ENCODE measurements at places on chromosomes 7 and 10.
A peak's percentile ranks its signal among the peaks of the same experiment; 100 is the strongest.

DNA sequence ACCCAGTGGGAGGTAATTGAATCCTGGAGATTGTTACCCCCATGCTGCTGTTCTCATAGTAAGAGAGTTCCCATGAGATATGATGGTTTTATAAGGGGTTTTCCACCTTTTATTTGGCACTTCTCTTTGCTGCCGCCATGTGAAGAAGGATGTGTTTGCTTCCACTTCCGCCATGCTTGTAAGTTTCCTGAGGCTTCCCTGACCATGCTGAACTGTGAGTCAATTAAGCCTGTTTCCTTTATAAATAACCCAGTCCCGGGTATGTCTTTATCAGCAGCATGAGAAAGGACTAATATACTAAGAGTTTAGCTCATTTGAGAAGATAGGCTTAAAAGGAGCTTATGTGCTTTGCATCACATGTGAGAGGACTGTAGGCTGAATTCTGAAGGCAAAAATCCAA, 29.3 kb downstream of the TMEM248 start:
- DNase-seq: no peak

- DNase-seq: no peak
Measured at GRCh38 chr7:118757066-118757465, 532.6 kb downstream of the ANKRD7 start.

DNA sequence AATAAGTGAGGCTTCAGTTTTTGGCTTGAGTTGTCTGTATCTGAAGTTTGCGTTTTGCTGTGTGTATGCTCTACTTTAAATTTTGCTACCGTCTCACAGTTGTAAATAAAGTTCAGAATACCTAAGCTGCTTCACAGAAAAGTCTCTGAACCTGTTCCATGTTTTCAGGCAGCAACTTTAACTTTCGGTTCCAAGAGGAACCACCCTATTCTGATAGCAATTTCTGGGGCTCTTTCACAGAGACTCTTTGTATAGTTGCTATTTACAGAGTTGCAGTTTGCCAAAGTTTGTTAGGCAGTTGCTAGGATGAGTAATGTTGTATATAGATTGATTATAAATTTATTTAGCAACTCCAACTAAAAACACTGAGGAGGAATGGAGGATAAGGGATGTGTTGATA, 5.7 kb downstream of the FAM221A start:
- DNase-seq: no peak

- DNase-seq: no peak
Measured at GRCh38 chr7:74633451-74633921, 24.0 kb upstream of the GTF2I start.

DNA sequence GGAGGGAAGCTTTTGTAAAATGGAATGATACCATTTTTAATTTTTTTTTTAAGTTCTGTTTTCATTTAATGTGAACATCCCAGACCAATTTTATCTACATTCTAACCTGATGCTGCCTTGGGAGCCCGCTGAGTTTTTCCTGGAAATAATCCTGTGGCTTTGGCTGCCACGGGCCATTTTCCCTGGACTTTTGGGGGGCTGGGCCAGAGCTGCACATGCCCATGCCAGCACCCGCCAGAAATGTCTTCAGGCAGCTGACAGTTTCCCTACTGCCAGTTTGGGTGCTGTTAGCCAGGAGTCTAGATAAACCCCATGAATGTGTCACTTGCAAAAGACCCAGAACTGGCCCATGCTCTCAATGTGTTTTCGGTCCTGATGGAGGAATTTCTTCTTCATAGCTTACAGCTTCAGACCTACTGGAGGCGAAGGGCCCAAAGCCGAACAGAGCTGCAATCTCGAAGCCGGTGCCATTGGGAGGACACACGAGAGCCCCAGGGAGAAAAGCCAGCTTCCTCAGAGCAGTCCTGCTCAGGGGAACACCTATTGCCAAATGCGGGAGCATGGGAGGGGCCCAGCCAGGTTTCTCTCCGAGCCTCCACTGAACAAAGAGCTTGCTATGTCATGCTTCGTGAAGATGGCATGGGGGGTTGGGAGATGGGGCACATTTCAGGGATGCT, 444.2 kb upstream of the MKI67 start:
- DNase-seq: no peak

DNA sequence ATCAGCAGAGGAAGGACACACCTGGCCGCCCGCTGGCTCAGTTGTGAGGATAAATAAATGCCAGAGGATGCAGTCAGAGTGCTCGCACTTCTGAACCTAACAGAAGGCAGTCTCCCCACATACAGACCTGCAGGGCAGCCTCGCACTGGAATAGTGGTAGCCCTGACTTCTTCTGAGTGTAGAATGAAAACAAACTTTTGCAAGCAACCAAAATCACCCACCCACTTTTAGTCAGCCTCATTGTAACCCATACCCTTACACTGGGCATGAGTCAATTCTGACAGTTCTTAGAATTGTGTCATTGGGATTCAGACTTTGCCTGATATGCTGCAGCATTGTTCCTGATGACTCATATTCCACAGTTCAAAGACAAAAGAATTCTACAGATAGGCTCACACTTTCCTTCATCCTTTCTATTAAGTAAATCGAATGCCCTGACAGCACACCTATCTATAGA, 167.0 kb upstream of the CDK1 start:
- no peak for DNase-seq

DNA sequence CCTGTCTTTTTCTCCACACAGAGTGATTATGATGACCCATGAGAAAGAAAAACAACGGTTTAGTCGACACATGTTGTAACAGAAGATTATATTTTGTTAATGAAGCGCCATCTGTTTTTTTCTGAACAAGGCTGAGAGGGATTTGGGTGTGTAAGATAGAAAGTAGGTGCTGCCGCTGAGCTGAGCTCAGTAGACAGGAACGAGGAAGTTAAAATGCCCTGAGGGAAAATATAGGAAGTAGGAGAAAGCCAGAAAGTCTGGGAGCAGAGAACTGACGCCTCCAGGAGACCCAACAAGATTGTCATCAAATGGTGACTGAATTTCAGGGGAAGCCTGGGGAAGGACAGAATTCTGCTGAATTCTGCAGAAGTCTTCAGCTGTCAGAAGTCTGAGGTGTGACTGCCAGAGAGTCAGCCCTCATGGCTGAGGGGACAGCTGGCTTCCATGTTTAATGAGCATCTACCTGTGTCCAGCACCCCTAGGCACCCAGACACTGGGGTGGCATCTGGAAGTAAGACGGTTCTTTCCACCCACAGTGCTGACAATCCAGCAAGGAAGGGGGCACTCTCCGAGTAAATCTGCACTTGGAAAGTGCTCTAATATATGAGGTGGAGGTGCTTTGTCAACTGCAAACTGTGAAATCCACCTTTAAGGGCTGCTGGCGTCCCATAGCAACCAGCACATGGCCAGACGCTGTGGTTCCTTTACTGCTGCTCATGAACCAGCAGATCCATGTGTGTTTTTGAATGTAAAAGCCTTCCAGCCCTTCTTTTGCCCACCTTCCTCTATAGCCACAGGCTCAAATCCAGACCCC, 12.5 kb upstream of the TSPAN15 start:
- DNase-seq: no peak

- no peak for DNase-seq
Measured at GRCh38 chr10:132404911-132405462, 8.0 kb downstream of the PWWP2B start.

- peak; percentile 60 for DNase-seq
Measured at GRCh38 chr10:110547139-110547761, 20.2 kb upstream of the SMC3 start.

- no peak for DNase-seq
Measured at GRCh38 chr10:82910301-82910700, 1035.3 kb downstream of the NRG3 start.

DNA sequence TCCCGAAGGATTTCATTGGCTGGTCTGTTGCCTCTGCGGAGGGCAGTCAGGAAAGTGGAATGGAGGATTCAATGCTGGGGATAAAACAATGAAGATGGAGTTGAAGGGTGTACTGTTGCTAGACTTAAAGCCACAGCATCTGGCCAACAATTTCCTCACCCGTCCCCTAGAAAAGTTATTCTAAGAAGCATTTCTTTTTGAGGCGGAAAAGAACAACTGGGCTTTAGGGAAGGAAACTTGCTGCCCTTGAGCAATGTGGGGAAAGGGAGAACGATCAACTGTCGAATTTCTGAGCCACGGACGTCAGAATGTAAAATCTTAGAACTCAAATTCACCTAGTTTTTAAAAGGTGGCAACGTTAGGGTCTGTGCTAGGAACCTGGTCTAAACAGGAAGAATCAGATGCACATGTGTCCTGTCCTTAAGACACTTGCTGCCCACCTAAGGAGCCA, 664 bp downstream of the FMC1 start:
- DNase-seq: no peak

- no peak for DNase-seq
Measured at GRCh38 chr7:135445690-135446089, 64.2 kb downstream of the CNOT4 start.

GRCh38 chr7:154424350-154424749, 372.2 kb downstream of the DPP6 start:
- DNase-seq: no peak

- DNase-seq: no peak
Measured at GRCh38 chr10:9670911-9671310, 1346.8 kb upstream of the CELF2 start.

- no peak for DNase-seq
Measured at GRCh38 chr7:4725014-4725849, 43.1 kb downstream of the FOXK1 start.

GRCh38 chr7:79284211-79284610, 169.3 kb downstream of the MAGI2 start:
- DNase-seq: no peak

- no peak for DNase-seq
Measured at GRCh38 chr7:155306673-155307470, 9.2 kb downstream of the INSIG1 start.

- DNase-seq: no peak
Measured at GRCh38 chr7:7765422-7765821, 47.0 kb upstream of the RPA3 start.

GRCh38 chr10:75418712-75419111, 12.7 kb upstream of the LRMDA start:
- no peak for DNase-seq

DNA sequence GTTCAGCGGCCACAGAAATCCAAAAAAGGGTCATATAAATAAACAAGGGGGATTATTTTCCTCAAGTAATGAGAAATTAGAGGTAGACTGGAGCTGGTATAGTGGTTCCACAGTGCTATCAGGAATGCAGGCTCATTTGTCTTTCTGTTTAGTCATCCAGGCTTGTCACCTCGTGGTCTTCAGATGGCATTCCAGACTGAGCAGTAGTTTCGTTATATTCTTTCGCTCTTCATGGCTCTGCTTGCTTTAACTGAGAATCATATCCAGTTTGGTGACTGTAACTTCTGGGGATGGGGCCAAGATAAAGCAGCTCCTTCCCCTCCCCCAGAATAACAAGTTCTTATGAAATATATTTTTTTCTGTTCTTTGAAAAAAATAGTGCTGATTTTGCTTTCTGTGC, 9.5 kb downstream of the ANKIB1 start:
- DNase-seq: no peak

DNA sequence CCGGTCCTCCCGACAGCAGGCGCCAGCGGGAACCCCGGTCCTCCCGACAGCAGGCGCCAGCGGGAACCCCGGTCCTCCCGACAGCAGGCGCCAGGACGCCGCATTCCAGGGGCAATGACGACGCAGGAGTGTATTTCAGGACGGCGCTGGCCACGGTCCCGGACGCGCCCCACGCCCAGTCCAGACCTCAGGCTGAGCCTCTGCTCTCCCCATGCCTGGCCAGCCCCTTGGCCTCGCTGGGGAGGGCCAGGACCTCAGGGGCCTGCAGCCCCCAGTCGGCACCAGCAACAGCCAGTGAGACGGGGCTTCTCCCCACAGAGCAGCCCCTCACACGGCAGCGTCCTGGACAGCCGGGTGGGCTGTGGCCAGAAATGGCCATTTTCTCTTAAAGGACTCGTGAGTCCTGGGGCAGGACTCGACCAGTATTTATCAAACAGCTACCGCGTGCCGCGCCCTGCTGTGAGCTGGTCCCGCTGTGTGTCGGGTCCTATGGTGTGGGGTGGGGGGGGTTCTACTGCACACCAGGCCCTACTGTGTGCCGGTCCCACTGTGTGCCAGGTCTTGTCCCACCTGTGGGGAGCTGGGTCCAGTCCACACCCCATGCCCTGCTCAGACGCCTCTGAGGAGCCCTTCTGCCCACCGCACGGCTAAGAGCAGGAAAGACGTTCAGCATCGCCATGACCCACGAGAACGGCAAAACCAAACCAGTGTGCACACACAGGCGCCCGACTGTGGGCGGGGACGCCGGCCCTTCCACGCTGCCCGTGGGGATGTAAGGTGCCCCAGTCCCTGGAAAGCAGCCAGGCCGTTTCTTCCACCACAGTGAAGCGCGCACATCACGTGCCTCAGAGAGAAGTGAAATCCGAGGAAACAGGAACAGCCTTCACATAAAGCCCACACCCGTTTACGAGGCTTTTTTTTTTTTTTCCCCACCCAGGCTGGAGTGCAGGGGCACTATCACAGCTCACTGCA, 33.3 kb downstream of the GET4 start:
- no peak for DNase-seq

DNA sequence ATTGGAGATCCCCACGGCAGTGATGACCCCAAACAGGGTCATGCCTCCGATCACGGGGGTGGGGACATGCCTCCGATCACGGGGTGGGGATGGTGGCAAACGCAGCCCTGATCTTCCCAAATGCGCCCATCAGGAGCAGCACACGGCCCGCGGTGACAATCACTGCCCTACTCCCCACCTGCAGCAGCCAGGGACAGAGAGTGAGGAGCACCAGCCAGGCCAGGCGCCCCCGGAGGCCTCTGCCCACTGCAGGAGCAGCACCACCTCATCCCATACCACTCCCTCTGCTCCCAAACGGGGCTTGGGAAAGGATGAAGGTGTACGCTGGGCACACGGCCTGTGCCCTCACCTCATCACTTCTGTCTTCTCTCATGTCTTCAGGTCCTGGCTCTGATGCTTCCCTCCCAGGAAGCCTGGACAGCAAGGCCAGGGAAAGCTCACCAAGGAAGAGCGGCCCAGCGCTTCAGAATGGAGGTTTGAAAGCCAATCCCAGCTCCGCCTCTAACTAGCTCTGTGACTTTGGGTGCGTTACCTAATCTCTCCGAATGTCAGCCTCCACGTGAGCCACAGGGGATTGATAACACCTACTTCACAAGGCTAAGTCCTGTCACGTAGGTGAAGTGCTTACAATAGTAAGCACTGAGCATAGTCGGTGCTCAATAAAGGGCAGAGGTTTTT, 37.1 kb downstream of the STRA8 start:
- no peak for DNase-seq

DNA sequence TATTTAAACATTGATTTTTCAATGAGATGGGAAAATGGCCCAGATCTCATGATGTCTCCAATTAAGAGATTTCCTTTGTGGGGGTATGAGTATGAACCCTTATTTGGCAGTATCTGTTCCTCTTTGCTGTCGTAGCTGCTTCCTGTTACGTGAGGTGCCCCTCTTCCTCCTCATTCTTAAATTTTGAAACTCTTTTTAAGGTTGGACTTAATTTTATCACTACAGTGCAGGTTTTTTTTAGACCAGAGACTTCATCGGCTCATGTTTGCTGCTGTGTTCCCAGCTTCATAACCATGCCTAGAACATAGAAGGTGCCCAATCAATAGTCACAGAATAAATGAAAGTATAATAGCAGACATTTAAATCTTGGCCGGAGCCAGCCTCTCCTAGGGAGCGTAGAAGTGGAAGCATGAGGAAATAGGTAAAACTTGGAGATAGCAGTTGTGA, 2.4 kb downstream of the MIOS start:
- no peak for DNase-seq

- DNase-seq: no peak
Measured at GRCh38 chr10:121194696-121195523, 343.7 kb downstream of the WDR11 start.

Measured in NCI-H1436 (cell line).